ENCODE measurements at places on chromosomes 5 and 9.

GRCh38 chr9:8468045-8468637, 668.6 kb upstream of the DMAC1 start:
- no peak for DNase-seq

GRCh38 chr5:108655750-108656450, 91.8 kb upstream of the FER start:
- no peak for DNase-seq

DNA sequence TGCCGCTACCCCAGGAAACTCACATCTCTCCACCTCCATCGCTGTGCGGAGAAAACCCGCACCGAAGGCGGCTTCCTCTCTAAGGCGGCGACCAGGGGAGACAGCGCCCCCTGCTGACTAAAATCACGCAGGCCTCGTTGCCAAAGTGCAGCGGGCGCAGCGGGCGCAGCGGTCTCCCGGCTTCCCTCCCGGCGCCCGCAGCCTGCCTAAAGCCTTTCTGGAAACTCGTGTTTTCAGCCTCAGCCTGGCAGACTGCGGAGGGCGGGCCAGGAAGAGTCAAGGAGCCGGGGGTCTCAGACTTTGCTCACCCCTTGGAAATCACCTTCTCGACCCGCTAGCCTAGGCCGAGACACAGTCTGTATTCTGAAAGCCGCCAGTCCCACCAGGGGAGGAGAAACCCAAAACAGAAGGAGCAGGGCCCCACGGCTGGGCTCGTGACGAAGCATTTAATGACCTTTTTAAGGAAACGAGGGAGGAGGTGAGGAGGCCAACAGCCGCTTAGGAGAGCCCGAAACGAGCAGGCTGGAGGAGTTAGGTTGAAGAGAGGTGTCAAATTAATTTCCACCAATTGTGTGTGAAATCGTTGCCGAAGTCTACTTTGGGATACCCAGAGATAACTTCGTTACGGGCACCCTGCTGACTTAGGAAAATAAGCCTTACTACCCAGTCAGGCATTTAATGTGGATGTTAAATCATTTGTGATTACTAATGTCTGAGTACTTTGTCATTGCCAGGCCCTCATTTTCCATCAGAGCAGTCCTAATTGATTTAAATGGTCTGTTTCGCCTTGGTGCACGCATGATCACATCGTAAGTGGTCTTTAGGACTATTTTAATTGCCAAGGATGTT, 7.3 kb upstream of the FOXB2 start:
- DNase-seq = peak; percentile 83

DNA sequence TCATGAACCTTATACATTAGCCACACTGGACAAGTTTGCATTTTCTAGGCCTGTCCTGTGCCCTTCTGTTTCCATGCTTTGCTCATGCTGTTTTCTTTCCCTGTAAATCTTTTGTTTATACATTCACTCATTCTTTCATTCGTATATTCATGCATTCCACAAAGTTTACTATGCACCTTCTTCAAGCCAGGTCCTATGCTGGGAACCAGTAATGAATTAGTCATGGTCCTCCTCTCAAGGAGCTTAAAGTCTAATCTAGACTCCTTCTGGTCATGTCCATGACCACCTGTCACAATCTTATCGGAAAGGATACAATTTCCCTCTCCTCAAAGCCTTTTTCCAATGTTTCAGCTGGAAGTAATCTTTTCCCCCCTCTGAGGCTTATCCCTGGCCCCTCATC, 9.1 kb upstream of the XPA start:
- DNase-seq = no peak

GRCh38 chr5:30930736-30931135, 262.8 kb upstream of the CDH6 start:
- no peak for DNase-seq

DNA sequence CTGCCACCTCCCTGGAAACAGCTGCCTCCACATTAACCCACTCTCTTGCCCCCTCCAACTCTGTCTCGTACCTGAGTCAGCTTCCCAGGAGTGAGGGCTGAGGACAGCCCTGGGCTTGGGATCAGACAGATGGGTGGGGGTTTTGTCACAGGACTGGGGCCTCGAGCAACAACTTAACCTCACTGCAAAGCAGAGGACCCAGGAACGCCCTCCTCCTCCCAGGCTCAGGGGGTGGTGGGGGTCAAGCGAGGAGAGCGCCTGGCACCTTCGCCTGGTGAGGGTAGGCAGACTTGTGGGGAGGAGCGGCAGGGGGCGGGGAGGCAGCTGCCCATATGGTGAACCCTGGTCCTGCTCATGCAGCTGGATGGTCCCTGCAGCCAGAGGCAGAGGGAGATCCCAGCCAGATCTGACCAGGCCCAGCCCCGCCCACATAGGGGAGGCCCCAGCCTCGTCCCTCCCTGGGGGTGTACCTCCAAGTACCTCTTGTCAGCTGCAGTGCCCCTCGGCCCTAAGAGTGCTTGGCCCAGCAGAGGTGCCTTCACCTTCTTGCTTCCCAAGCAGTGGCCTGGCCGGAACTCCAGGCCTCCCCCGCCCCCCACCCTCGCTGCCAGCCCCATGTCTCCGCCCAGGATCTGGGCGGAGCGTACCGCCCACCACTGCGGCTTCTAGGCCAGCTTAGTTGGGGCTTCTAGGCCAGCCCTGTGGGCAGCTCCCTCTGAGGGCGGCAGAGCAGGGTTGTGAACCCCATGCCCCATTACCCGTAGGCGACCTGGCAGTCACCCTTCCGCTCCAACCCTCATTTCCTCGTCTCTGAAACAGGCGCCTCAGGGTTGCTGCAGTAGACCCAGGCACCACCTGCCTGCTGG, at the start of gene SARDH:
SARDH (minus strand) TSS at position 579 of the 866 bp plus-strand sequence. CDS start 4,179 bp downstream, outside the sequence.
- DNase-seq = peak; percentile 56

GRCh38 chr5:58961631-58962280, 378.9 kb downstream of the RAB3C start:
- no peak for DNase-seq

DNA sequence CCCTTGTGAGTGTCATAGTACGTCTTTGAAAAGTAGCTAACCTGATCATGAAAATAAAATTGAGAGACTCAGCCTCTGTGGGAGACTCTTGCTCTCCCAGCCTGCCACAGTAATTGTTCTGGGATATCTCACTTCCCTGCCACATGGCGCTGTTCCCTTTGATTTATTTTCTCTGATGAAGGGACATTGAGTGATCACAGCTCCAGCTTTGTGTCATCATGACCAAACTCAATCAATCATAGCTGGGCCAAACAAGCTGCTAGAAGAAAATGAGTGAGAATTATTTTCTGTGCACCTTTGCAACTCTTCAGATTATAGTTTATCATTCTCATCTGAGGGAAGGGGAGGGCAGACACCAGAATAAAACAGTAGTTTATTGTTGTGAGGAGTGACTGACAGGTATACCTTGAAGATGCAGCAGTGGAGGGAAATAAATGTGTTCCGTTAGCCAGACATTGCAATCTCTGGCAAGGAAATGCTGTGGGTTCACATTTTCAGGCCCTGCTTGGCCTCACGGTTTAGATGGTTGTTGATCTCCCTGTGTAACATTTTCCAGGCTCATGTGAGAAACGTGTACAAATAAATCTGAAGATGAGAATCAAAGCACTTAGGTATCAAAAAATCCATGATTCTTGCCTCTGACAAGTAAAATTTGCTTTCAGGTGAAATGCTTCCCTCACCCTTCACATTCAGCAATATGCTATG, 174.7 kb upstream of the FBXL17 start:
- DNase-seq = no peak

- DNase-seq = no peak
These were observed 74.6 kb downstream of the FOXD1 start for GRCh38 chr5:73373814-73374510.

DNA sequence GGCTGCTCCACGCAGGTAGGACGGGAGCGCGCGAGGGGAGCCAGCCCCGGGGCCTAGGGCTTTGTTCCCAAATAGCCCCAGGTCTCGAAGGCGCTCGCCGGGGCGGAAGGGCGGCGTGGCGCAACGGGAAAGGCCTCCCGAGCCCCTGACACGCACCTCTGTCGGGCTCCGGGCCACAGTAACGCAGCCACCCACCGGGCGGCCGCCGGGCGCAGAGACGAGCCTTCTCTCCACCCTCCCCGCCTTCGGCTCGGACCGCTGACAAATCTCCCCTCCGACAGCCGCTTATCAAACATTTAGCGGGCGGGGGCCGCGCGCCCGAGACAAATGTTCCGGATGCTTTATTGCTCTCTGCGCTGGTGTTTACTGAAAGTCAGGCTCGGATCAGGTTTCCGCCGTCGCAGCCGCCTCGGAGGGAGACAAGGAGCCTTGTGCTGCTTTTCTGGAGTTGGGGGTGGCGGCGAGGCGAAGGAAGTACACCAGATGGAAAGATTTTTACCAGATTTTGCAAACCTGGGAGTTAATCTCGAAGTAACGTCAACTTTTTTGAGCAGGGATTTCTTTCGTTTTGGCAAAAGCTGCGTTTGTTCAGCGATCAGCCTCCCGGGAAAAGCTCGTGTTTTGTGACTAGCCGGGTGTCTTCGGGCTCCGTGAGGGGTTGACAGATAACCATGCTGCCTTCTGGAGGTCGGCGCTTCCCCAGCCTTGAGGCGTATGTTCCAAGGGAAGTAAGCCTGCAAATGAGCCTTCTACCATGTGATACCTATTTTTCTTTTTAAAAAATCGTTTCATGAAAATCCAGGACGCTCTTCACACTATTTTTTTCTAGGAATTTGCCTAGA, 950 bp downstream of the RGMB start:
- peak; percentile 68 for DNase-seq

GRCh38 chr9:22116758-22117157, 107.7 kb upstream of the CDKN2B start:
- DNase-seq = no peak

DNA sequence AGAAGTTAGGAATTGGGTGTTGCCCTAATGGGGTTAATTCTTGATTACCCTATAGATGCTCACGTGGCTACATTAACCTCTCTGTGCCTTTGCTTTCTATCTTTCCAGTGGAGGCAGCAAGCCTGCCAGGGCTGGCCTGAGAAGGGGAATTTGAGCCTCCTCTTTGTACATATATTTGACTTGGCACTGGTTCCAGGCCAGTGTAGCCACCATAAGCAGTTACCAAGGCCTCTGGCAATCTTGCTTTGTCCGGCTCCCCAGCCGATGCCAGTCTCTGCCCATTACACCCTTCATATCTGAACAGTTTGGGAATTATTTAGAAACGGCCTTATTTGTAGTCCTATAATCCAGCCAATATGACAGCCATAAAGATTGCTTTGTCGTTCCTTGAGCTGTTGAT, 58.6 kb upstream of the PPARGC1B start:
- no peak for DNase-seq

DNA sequence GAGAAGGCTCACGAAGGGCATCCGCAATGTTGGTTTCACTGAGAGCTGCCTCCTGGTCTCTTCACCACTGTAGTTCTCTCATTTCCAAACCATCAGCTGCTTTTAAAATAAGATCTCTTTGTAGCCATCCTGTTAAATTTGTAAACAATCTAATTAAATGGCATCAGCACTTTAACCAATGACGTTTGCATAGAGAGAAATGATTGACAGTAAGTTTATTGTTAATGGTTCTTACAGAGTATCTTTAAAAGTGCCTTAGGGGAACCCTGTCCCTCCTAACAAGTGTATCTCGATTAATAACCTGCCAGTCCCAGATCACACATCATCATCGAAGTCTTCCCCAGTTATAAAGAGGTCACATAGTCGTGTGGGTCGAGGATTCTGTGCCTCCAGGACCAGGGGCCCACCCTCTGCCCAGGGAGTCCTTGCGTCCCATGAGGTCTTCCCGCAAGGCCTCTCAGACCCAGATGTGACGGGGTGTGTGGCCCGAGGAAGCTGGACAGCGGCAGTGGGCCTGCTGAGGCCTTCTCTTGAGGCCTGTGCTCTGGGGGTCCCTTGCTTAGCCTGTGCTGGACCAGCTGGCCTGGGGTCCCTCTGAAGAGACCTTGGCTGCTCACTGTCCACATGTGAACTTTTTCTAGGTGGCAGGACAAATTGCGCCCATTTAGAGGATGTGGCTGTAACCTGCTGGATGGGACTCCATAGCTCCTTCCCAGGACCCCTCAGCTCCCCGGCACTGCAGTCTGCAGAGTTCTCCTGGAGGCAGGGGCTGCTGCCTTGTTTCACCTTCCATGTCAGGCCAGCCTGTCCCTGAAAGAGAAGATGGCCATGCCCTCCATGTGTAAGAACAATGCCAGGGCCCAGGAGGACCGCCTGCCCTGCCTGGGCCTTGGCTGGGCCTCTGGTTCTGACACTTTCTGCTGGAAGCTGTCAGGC, 16.6 kb downstream of the SQSTM1 start:
- DNase-seq = no peak

GRCh38 chr9:127316586-127317323, 52.2 kb downstream of the GARNL3 start:
- DNase-seq = no peak

GRCh38 chr5:43037636-43038495, 2.3 kb downstream of the ANXA2R start:
- no peak for DNase-seq

GRCh38 chr9:89427621-89428221, 70.2 kb downstream of the SEMA4D start:
- peak; percentile 91 for DNase-seq

DNA sequence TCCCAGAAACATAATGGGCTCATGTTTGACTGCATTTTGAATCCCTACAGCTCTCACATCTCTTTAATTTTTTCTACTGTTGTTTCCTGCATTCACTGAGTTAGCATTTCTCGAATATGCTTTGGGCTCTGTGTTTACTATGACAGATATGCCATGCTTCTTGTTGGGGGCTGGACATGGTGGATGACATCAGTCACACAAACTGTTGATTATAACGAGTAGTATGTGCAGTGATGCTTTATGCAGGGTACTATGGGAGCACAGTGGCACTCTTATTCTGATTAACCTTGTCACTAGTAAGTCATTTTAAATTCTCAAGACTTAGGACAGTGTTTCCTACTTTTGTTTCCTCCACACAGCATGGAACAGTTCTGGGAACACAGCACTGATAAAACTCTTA, 295.4 kb upstream of the ZNF608 start:
- no peak for DNase-seq

DNA sequence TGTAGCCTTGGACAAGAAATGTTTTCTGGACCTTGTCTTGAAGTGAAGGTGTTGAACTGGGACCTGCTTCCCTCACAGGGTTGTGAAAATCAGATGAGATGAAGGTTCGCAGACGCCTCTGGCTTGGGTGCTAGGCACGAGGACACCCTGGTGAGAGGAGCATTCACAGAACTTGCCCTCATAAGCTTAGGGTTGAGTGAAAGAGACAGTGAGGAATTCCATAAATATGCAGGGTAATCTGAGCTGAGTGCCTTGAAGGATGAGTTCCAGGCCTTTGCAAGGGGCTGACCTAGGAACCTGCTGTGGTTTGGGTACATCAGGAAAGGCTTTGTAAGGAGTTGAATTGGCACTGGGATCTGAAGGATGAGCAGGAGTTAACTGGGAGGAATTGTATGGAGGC, 75.7 kb upstream of the SAP30L start:
- DNase-seq = no peak

Data from activated CD4-positive, alpha-beta T cell treated with anti-CD3 and anti-CD28 coated beads, Interleukin-2, amount 50 U/mL, for 48 hours (primary cell).